ENCODE measurements at places on chromosomes 7 and 10.

GRCh38 chr10:75352650-75353049 is 48.9 kb downstream of the ZNF503 start:
- no peak for DNase-seq

- no peak for DNase-seq
These were observed 103.3 kb upstream of the PFKP start for GRCh38 chr10:2963889-2964631.

DNA sequence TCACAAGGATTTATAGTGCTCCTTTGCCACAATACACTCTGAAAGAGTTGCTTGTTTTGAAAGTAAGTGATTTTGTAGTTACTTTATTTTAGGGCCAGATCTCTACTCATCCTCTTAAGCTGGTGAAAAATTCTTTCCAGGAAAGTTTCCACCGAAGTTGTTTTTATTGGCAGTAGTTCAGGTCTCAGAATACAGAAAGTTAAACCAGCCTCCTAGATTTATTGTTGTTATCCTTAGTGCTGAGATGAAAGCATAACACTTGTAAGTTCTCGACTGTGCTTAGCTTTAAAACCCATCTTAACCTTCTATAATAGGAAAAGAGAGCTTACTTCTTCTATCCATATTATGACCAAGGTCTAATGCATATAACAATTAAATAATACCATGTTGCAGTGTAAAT is 5.5 kb downstream of the AP3M1 start:
- no peak for DNase-seq

DNA sequence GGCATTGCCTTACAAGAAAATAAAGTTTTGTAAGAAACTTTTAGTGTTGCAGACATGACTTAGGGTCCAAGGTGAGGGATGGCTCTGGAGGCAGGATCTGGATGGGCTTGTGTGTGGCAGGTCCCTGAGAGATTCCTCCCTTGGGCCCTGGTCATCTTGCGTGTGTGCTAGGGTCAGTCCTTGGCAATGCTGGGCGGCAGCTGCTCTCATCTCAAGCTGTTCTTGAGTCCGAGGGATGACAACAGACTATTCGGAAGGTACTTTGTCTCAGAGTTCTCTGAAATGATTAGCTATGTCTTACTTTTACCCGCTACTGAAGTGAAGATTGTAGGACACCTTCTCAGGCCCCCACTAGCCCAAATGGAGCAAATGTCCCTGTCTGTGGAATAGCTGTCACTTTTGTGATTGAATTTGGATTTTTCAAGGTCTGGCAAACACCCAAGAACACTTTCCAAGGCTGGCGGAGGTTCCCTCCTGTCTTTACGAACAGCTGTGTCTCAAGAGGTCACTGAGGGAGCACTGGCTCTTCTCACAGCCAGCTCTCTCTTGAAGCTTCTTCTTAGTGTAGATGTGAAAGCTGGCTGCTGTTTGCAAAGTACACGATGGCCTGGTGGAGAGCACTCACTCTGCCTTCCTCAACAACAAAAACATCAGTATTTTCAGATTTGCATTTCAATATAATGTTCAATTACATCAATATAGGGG is 253.6 kb downstream of the STK31 start:
- DNase-seq, result no peak

- peak; percentile 34 for DNase-seq
These were observed 54.7 kb downstream of the RASGEF1A start for GRCh38 chr10:43212043-43212721.

GRCh38 chr10:122786269-122786668 is 59.4 kb downstream of the CUZD1 start:
- DNase-seq, result no peak

- DNase-seq, result no peak
These were observed 229.8 kb downstream of the KCND2 start for GRCh38 chr7:120502825-120503224.

Data from left ventricle myocardium inferior (tissue), 1 donor.